ENCODE measurements at places on chromosomes 2 and 18.

GRCh38 chr2:152396051-152396511, 61.1 kb downstream of the FMNL2 start:
- no peak for DNase-seq

DNA sequence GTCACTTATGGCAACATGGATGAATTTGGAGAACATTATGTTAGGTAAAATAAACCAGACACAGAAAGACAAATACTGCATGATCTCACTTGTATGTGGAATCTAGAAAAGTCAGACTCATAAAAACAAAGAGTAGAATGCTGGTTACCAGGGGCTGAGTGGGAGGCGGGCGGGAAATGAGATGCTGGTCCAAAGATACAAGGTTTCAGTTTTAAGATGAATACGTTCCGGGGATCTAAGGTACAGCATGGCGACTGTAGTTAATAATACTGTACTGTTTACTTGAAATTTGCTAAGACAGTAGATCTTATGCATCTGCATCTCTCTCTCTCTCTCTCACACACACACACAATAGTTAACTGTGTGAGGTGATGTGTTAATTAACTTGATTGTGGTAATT, 14.2 kb downstream of the FAM110C start:
- no peak for DNase-seq

DNA sequence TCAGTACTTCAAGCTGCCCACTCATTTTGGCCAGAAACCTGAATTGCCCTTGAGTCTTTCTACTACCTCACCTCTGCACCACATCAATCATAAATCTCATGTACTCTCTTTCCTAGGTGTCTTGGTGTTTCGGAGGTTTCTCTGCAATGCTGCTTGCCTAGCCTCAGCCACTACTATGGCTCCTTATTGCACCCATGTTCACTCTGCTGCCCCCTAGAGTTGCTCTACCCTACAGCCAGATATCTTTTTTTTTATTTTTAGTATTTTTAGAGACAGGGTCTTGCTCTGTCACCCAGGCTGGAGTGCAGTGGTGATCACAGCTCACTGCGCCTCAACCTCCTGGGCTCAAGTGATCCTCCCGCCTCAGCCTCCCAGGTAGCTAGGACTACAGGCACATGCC, 413.0 kb downstream of the PTPRM start:
- peak; percentile 34 for DNase-seq

GRCh38 chr2:123644053-123644452, 381.0 kb upstream of the CNTNAP5 start:
- no peak for DNase-seq

GRCh38 chr2:24489465-24490180, 1.4 kb upstream of the NCOA1 start:
- DNase-seq = peak; percentile 14

DNA sequence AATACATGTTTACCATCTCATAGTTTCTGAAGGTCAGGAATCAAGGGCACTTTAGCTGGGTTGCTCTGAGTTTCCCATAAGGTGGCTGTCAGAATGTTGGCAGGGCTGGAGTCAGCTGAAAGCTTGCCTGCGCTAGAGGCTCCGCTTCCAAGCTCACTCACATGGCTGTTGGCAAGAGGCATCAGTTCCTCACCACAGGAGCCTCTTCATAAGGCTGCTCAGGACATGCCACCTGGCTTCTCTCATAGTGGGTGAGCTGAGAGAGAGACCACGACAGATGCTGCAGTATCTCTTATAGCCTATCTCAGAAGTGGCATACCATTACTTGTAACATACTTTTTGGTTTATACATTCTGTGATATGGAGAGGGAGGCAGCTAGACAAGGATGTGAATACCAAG, 7.2 kb downstream of the HADHB start:
- peak; percentile 3 for DNase-seq

DNA sequence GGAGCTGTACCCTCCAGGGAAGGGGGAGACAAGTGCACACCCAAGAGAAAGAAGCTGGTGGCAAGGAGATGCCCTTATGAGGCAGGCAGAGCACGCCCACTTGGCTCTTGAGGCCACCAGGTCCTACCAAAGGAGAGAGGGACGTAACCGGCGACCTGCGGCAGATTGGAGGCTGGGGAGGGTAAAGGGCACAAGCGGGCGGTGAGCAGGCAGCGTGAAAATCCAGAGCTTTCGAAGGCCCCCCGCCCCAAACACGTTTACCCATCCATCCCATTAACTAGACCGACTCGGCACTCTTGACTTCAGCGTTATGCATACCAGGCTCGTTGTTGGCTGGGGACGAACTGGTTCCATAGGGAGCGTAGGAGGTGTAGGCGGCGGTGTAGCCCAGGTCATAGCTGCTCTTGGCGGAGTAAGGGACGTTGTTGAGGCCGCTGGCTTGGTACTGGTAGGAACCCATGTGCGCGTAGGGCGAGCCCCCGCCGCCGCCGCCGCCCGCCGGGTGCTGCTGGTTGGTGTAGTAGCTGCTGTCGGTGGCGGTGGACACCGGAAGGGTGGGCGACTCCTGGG, 794 bp downstream of the DLX2 start:
- no peak for DNase-seq

- DNase-seq = no peak
Measured at GRCh38 chr2:190459881-190460280, 51.7 kb downstream of the MFSD6 start.

GRCh38 chr2:104873689-104874054, 19.8 kb downstream of the POU3F3 start:
- no peak for DNase-seq
